Activated CD8-positive, alpha-beta memory T cell treated with anti-CD3 and anti-CD28 coated beads, Interleukin-2, amount 10 ng/mL, durations not matched to agents 7 days and 5 days (primary cell): ENCODE measurements at places on chromosomes 16 and 17. TPM values are rescaled to one million over a fixed set of nuclear protein-coding genes. Genes with fewer than 3 reads are reported as not detected.

- H3K27ac ChIP-seq, result no peak overlapping the region
Measured at GRCh38 chr16:83810901-83811300, 3.1 kb downstream of the HSBP1 start.

Gene IKZF3
- 70.8 TPM for total RNA-seq

DNA sequence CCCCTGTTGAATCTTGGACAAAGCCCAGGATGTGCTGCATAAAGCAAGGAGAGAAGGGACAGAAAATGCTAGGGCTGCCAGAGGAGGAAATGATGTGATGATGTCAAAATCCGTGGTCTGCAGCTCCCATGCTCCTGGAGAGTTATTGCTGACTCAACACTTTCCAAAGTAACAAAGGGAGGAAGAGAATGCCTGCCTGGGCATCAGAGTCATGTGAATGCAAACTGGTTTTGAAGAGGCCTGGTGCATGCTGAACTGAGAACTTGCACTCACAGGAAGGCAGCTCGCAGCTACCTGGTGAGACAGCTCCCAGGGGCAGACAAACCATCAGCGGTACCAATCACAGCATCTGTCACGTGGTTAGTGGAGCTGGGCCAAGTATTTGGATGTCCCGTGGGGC, 2.8 kb downstream of the MARVELD3 start:
- H3K4me1 ChIP-seq, result peaks cover 12% of the 10 kb centered on the region
- H3K27me3 ChIP-seq, result peaks cover 30% of the 10 kb centered on the region
- H3K36me3 ChIP-seq, result no peaks in the 10 kb centered on the region
- no peak overlapping the region for H3K27ac ChIP-seq

DNA sequence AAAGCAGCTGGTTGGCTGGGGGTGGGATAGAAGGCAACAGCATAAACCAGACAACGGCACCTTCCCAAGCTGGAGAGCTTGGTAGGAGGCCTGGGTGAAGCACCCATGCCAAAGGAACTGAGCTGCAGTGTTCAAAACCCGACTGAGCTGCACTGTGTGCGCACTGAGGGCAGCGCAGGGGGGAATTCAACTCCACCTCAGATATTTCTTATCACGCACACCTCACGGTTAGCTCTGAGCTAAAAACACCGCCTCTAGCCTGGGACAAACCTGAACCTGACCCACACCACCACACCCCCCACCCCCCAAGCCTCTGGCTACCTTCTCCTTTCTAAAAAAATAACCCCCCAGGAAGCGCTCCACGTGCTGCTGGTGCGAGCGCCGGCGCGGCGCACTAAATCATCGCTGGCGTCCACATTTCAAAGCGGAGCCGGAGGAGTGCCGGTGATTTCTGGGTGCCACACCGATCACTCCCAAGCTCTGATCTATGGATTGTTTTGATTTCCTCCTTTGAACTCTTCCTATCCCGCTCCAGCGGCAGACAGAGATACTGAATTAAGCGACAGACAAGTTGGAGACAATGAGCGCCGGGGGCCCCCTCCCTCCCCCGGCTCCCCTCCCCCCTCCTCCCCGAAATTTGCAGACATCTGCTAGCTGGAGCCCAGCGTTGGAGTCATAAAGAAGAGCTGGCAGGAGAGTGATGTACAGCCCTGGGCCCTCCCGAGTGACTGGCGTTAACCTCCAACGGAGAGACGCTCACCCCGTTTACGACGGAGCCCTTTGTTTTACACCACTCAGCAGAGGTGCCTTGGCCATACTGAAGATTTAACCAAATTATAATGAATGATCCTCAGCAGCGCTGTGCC, 85.0 kb downstream of the NOG start:
- H3K36me3 ChIP-seq, result no peaks in the 10 kb centered on the region
- peaks cover 17% of the 10 kb centered on the region for H3K27me3 ChIP-seq
- no peak overlapping the region for H3K27ac ChIP-seq
- H3K4me1 ChIP-seq, result peaks cover 15% of the 10 kb centered on the region
- H3K4me3 ChIP-seq, result no peak overlapping the region

DNA sequence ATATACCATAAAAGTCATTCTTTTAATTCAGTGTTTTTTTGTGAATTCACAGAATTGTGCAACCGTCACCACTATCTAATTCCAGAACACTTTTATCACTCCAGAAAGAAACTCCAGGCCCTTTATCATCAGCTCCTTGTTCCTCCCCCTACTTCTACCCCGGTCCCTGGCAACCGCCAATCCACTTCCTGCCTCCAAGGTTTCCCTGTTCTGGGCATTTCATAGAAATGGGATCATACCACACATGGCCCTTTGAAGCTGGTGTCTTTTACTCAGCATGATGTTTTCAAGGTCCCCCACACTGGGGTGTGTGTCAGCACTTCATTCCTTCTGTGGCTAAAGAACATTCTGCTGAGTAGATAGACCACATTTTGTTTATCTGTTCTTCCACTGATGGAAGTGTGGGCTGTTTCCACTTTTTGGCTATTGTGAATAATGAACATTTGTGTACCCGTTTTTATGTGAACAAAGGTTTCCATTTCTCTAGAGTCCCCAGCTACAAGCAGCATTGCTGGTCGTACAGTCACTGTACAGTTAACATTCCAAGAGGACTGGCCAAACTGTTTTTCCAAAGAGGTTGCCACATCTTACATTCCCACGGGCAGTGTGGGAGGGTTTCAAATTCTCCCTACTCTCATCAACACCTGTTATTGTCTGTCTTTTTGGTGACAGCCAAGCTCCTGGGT, 75.8 kb upstream of the ZNF469 start:
- no peaks in the 10 kb centered on the region for H3K4me1 ChIP-seq
- no peaks in the 10 kb centered on the region for H3K36me3 ChIP-seq
- H3K27me3 ChIP-seq, result peaks cover 17% of the 10 kb centered on the region
- H3K4me3 ChIP-seq, result no peak overlapping the region
- no peak overlapping the region for H3K27ac ChIP-seq
- DNase-seq, result no peak

Gene PARD6A
- total RNA-seq, result 15.2 TPM

- H3K4me1 ChIP-seq, result peaks cover 55% of the 10 kb centered on the region
- H3K27ac ChIP-seq, result peak overlapping the region; percentile 99
- peak overlapping the region; percentile 86 for H3K4me3 ChIP-seq
- DNase-seq, result peak; percentile 94
- peaks cover 28% of the 10 kb centered on the region for H3K36me3 ChIP-seq
Measured at GRCh38 chr16:89722392-89723278, 1.3 kb downstream of the ZNF276 start.

- H3K36me3 ChIP-seq, result no peaks in the 10 kb centered on the region
- no peak overlapping the region for H3K27ac ChIP-seq
- peak; percentile 40 for DNase-seq
- H3K4me3 ChIP-seq, result no peak overlapping the region
- H3K27me3 ChIP-seq, result no peaks in the 10 kb centered on the region
Measured at GRCh38 chr16:6682142-6682811, 650.4 kb upstream of the RBFOX1 start.

Gene ABCA9
- total RNA-seq, result not detected
